ENCODE measurements at places on chromosomes 5 and 9. TPM values are rescaled to one million over a fixed set of nuclear protein-coding genes. Genes with fewer than 3 reads are reported as not detected.

- DNase-seq: no peak
Observed at GRCh38 chr9:93049491-93049890, 9.0 kb upstream of the SUSD3 start.

The PITX1 gene
- total RNA-seq: 9.2 TPM

DNA sequence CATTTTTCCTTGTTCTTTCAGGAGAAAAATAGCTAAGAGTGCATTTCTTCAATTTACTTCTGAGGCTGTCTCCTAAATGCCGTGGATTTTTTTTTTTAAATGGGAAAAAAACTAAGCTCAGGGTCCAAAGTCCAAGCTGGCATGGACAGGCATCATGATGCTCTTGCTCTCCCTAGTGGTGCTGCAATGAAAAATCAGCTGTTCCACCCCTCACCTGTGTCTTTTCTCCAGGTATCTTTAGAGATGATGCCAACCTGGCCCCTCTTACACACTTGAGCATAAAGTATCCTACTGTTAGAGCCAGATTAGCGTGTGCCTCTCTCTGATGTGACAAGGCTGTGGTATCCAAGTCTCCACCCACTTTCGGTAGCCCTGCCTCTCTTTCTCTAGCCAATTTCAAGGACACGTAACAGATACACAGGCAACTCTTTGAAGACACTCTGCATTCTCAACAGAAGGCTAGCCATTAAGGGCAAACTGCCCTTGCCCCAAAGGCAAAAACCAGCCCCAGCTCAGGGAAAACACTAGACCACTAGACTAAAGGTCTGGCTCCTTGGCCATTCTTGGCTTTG, 208.8 kb downstream of the SAXO1 start:
- no peak for DNase-seq

The GNE gene
- 11.0 TPM for total RNA-seq

DNA sequence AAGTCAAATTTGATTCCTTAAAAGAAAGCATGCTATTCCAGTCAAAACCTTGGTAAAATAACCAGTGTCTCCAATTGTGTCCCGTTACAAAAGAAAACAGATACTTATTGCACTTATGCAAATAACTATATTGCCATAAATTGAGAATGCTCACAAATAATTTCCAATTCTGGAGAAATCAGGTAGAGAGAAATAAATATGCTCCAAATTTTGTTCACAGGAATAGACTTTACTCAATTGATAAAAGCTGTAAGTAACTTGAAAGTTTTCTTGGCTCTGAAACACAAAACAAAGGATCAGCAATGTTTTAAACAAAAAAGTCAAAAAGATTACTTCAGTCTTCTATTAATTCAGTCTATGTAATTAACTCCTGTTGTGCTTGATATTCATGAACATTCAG, 7.8 kb upstream of the DTWD2 start:
- no peak for DNase-seq

- no peak for DNase-seq
Observed at GRCh38 chr5:145903113-145903512, 30.3 kb upstream of the GRXCR2 start.
